Testis (tissue), 5 donors: ENCODE measurements at places on chromosomes 1 and 21.

- H3K4me3 ChIP-seq = no peak overlapping the region
- no peaks in the 10 kb centered on the region for H3K4me1 ChIP-seq
- no peak overlapping the region for H3K27ac ChIP-seq
- DNase-seq = no peak
These were observed 21.5 kb downstream of the RCAN1 start for GRCh38 chr21:34593423-34593822.

- no peak for DNase-seq
- H3K27me3 ChIP-seq = no peaks in the 10 kb centered on the region
- H3K4me1 ChIP-seq = no peaks in the 10 kb centered on the region
- no peak overlapping the region for H3K4me3 ChIP-seq
- H3K36me3 ChIP-seq = no peaks in the 10 kb centered on the region
These were observed 354.8 kb upstream of the BRINP3 start for GRCh38 chr1:190832511-190832910.

DNA sequence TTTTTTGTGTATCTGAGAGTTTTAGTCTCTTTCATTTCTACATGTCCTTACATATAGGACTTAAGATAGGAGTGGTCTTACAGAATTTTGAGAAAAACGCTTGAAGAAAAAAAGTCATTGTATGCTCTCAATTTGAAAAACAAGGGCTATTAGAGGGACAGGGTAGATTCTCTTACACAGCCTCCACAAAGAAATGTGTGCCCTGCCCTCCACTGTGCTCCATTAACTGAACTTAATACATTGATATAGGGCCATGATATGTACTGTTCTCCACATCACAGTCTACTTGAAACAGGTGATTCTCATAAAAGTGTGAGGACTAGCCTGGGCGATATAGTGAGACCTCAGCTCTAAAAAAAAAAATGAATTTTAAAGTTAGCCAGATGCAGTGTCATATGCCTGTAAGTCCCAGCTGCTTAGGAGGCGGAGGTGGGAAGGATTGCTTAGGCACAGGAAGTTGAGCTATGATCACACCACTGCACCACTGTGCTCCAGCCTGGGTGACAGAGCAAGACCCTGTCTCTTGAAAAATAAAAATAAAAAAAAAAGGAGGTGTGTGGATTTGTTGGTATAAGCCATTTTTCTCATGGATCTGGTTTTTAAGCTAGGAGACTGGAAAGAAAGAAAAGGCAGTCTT lies 77.0 kb downstream of the HMCN1 start:
- H3K27ac ChIP-seq = no peak overlapping the region
- no peak for DNase-seq
- H3K4me1 ChIP-seq = no peaks in the 10 kb centered on the region

GRCh38 chr1:20521960-20522861 lies 14.3 kb upstream of the MUL1 start:
- no peaks in the 10 kb centered on the region for H3K36me3 ChIP-seq
- no peak overlapping the region for H3K4me3 ChIP-seq
- no peaks in the 10 kb centered on the region for H3K4me1 ChIP-seq
- peak; percentile 92 for DNase-seq

DNA sequence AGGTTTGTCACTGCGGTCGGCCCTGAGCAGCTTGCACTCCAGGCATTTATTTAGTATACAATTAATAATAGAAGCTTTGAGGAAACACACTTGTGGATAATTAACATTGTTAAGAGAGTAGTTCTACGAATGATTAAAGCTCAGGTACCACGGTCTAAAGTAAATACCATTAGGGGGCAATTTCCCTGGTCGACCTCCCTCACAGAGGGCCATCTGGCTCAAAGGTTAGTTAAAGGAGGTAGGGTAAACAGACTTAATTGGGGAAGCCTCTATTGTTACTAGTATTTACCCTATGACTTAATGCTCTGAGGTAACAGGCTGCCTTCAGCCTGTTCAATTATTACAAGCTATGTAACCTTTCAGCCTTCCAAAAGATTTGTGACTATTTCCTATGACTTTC lies 122.3 kb upstream of the SLC44A3 start:
- no peak overlapping the region for H3K27ac ChIP-seq
- DNase-seq = no peak
- H3K4me3 ChIP-seq = no peak overlapping the region

DNA sequence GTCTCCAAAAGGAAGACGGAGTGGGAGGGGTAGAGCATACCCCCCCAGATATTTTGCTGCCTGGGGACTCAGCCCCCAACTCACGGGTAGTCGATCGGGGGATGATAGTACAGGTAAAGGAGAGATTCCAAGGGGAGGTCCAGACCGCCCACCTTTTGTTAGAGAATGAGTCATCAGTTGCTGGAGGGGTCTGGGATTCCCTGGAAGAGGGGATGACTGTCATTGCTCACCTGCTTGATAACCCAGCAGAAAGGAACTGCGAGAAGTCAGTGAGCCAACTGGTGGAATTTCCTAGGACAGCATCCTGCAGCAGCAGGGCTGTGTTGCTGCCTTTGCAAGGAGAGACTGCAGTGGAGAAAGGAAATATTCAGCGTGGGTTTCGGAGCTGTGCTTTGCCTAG lies 64.4 kb downstream of the MACF1 start:
- no peaks in the 10 kb centered on the region for H3K36me3 ChIP-seq
- peak overlapping the region; percentile 59 for H3K27ac ChIP-seq
- H3K4me3 ChIP-seq = no peak overlapping the region

DNA sequence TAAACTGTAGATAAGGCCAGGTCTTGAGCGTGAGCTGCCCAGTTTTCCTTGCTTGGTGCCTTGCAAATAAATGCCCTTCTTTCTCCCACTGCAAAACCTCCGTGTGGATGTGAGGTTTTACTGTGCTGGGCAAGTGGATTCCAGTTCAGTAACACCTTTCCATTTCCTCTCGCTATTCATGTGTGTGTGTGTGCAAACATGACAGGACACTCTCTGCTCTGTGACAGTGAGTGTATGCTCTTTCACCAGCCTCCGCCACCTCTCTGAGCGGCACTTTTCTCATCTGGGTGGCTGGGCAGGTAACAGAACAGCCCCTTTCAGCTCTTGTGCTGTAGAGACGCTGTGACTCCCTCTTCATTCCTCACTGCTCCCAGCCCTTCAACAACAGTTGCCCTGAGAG lies 23.9 kb downstream of the CNIH3 start:
- H3K4me1 ChIP-seq = no peaks in the 10 kb centered on the region
- H3K36me3 ChIP-seq = no peaks in the 10 kb centered on the region
- H3K4me3 ChIP-seq = no peak overlapping the region
- no peak overlapping the region for H3K27ac ChIP-seq

DNA sequence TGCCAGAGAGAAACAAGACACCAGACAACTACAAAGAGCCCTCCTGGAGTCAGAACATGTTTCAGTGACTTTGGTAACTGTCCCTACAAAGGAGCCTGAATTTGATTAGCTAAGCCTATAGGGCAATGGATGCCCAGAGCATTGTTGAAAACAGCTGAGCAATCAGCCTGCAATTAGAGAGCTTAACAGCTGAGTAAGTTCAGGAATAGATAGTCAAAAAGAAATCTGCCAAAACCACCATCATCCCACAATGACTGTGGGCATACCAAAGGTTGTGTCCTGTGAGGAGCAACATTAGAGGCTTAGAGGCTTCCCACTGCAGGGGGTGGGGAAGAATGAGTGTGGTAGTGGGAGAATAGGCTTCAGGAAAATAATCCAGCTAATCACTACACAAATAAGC lies 32.1 kb downstream of the SH3BP5L start:
- no peaks in the 10 kb centered on the region for H3K36me3 ChIP-seq
- no peaks in the 10 kb centered on the region for H3K27me3 ChIP-seq
- no peak overlapping the region for H3K4me3 ChIP-seq
- no peaks in the 10 kb centered on the region for H3K4me1 ChIP-seq

DNA sequence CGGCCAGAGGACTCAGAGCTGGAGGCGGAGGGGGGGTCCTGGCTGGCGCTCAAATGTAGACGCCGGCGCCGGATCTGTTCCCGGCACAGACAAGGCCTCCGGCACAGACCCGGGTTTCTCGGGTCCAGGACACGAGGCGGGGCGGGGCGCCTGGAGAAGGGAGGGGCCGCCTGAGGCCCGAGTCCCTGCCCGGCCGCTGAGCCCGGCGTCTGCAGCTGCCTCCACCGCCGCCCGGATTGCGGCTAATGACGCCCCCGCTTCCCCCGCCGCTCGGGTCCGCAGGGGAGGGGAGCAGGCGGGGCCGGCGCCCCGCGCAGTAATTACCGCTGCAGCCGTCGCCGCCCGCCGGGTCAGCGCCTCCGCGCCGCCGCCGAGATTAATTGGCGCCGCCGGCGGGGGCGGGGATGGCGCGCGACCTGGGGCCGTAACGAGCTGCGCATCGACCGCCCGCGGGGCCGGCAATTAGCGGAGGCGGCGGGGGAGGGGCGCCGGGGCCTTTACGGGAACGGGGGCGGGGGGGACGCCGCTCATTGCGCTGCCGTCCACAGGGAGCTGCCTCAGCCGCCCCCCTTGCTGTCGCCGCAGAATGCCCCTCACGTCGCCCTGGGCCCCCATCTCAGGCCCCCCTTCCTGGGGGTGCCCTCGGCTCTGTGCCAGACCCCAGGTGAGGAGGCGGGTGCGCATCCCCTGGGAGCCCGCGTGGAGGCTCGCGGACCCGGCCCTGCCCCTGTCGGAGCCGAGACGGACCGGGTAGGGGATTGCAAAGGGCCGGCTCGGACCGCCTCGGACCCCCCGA lies 17.3 kb downstream of the NOC2L start:
- H3K27ac ChIP-seq = peak overlapping the region; percentile 76
- H3K4me3 ChIP-seq = peak overlapping the region; percentile 0
- no peaks in the 10 kb centered on the region for H3K36me3 ChIP-seq
- DNase-seq = peak; percentile 77
- H3K27me3 ChIP-seq = no peaks in the 10 kb centered on the region
